ENCODE measurements at places on chromosomes 2 and 18.

GRCh38 chr18:23596183-23596582 is 9.9 kb upstream of the NPC1 start:
- no peak for DNase-seq

DNA sequence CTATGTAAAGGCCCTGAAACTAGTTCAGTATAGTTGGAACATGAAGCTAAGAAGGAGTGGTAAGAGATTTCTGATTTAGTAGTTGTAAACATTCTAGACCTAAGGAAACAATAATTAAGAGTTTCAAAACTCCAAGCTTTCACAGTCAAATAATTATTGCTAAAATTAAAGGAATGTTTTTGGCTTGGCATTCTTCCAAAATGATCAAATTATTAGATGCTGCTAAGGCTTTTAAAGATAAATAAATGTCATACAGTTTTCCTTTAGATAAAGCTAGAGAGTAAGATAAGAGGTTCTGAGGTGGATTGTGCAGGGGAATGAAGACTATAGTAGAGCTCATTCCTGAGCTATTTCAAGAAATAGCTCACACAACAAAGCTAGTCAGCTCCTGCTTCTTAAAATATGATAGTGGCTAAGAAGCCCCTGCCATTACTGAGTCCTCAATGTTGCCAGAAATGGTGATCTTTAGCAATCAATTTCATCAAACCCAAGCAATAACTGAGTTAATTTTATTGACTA is 45.3 kb downstream of the ZC3H15 start:
- DNase-seq: no peak

DNA sequence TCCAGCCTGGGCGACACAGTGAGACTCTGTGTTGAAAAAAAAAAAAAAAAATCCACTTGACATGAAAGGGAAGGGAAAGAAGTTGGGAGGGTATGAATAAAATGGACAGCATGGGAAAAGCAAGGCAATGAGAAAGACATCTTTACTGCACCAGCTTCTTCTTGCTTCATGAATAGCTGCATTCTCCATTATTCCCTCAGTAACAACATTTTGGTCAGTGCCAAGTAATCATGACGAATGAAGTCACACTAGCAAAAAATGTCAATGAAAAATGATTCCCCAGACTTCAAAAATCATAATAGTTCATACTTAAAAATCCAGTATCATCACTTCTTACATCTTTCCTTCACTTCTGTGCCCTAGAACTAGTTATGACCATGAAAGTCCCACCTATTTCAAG is 30.4 kb downstream of the ADAM17 start:
- no peak for DNase-seq

- peak; percentile 7 for DNase-seq
These were observed 50.7 kb upstream of the PAIP2B start for GRCh38 chr2:71277536-71278103.

DNA sequence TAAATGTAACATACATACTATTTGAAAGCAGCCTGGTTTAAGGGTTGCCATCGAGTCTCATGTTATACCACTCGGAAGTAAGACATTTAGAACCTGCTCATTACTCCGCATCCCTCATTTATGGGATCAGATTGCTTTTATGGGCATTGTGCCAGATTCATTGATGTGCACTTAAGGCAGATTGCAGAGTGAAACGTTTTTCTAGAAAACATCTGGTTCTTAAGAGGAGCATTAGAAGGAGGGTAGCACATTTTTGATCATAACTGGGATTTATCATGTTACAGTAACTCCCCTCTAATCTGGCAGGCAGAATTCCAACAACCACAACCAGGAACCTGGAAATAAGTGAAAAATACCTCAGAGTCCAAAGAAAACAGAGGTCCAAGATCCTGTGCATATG is 74.2 kb upstream of the GALNT3 start:
- DNase-seq: peak; percentile 18

- DNase-seq: peak; percentile 66
These were observed 5.1 kb downstream of the POLR1B start for GRCh38 chr2:112547333-112547732.

DNA sequence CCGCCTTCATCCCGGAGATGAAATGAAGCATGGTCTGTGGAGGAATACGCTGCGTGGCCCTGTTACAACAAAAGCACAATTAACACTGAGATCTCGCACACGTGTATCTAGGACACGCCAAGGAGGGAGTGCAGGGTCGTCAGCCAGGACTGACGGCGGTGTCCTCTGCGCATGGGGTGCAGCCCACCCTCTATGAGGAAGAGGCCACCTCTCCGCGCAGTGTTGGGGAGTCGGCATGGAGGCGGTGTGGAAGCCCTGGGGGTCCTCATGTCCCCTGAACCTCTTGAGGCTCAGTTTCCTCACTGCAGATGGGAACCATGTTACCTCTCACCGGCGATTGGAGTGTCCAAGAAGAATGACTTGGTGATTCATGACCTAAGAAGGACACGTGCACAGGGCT is 86.0 kb upstream of the ZNF236 start:
- no peak for DNase-seq

- peak; percentile 60 for DNase-seq
These were observed 5.1 kb upstream of the CALCRL start for GRCh38 chr2:187453078-187453641.

Measured in cardiac fibroblast (primary cell).